ENCODE measurements at places on chromosomes 1 and 21.
A peak's percentile ranks its signal among the peaks of the same experiment; 100 is the strongest.

GRCh38 chr1:37808369-37809319, 636 bp upstream of the YRDC start:
- peak; percentile 32 for DNase-seq

DNA sequence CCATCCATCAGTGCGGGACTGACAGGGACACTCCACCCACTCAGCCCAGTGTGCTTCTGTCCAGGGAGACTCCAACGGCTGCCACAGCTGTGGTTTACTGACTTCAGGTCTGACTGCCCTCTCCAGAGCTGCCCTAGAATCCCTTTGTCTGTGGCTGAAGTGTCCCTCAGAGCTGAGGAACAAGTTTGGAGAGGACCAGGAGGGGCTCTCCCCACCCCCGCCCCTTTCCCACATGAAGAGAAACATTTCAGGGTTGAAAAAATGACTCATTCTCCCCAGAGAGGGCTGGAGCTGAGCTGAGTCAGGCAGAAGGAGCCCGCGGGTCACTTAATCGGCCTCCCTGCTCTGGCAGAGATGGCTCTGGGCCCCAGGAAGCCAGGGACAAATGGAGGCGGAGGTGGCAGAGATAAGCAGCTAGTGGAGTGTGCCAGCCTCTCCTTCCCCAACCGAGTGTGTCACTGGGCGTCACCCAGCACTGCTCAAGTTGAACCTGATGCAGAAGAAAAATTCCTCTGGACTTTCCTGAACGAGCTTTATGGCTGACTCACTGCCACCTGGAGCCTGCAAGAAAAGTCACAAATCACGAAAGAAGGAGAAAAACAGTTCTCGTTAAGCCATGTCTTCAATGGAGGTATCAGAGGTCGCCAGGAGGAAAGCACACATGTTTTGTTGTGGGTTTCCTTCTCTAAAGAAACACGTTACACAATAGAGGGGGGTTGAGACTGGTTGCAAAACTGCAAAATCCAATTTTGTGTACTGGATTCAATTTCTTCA, 34.3 kb upstream of the ECE1 start:
- DNase-seq: peak; percentile 36

DNA sequence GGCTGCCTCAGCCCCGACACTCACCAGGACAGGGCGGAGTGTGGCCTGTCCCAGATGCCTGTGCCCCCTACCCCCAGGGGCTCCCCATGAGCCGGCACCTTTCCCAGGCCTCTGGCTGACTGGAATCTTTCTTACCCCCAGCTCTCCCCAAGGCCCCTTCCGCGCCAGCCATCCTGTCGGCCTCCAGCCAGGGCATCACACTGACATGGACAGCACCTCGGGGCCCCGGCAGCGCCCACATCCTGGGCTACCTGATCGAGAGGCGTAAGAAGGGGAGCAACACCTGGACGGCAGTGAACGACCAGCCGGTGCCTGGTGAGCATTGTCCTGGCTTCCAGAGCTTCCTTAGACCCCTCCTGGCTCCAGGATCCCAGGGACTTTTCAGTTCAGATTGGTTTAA, 26.5 kb downstream of the IGFN1 start:
- no peak for DNase-seq

GRCh38 chr1:114111731-114112641, 41.7 kb downstream of the SYT6 start:
- DNase-seq: no peak

DNA sequence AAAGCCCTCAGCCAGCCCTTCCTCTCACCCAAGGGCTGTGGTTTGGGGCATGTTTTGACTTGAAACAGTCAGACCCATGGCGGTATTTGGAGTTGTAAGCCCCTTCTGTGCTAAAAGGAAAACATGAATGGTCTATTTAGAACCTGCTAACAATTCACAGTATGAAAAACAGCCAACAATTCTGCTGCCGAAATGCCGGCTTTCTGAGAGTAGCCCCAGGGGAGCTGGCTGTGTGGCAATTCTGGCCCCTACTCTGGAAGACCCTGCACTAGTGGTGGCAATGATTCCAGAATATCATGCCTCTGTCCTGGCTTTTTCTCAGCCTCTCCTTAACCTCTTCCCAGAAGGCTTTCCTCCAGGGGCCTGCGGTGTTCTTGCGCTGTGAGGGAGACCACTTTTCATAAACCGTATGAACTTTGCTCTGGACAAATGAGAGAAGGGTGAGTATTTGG, 118.7 kb downstream of the EDEM3 start:
- DNase-seq: no peak

GRCh38 chr1:1318131-1318652, 6.3 kb downstream of the INTS11 start:
- no peak for DNase-seq

DNA sequence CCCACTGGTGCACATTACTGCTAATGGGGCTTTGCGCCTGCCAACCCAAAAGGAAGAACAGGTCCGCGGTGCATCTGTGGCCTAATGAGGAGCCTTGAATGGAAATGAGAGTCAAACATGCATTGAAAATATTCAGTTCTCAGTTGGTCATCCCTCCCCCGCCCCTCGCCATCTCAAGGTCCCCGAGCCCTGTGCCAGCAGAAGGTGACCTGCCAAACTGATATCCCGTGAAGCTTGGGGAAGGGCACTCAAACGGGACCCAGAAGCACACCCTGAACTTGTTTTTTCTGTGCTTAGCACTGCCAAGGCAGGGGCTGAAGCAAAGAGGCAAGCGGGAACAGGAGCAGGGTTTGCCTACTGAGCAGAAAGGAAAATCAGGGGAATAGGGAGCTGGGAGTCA, 67.9 kb upstream of the ZNF648 start:
- no peak for DNase-seq

DNA sequence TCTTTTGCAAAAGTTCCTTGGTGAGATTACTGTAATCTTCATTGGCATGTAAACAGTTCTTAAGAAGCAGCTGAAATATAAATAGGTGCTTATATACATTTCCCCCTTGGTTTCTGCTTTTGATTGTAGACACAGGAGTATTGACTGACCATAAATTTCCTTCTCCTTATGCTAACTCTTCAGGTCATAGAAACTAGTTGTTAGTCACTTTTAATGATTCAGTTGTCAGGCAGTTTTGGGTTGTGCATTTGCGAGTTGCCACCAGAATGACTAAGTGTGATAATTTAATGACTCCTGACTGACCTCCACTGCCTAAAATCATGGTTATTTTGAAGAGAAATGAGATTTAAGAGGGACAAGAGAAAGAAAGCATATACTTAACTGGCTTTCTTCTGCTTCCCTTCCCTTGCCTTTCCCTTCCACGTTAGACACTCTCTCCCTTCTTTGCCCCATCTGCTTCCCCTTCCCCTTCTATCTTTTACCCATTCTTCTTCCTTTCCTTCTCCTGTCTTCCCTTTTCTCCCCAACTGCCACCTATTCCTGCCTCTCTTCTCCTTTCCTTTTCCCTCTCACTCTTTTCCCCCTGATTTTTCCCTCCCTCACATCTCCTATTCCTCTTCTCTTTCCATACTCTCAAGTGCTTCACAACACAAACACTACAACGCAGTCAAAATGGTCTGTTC, 12.3 kb downstream of the ZMPSTE24 start:
- no peak for DNase-seq

DNA sequence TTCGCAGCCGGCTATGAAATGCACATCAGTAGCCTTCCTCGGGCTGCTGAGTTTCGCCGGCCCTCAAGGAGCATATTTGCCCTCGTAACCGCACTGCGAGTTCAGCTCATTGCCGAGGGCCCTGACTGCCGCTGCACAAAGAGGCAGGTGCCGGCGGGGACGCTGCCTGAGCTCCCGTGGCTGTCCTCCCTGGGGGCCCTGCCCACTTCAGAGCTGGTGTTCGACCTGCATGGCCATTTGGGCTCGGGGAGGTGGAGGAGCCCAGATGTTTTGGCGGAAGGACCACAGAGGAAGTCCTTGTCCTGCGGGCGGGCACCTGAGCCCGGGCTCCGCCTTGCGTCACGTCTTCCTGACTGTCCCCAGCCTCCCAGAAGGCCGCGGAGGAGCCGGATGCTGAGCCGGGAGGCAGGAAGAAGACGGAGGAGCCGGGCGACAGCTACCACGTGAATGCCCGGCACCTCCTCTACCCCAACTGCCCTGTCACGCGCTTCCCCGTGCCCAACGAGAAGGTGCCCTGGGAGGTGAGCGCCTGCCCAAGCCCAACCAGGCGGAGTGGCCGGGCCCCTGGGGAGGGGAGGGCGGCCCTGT, 29.9 kb upstream of the LRRC3 start:
- DNase-seq: no peak

DNA sequence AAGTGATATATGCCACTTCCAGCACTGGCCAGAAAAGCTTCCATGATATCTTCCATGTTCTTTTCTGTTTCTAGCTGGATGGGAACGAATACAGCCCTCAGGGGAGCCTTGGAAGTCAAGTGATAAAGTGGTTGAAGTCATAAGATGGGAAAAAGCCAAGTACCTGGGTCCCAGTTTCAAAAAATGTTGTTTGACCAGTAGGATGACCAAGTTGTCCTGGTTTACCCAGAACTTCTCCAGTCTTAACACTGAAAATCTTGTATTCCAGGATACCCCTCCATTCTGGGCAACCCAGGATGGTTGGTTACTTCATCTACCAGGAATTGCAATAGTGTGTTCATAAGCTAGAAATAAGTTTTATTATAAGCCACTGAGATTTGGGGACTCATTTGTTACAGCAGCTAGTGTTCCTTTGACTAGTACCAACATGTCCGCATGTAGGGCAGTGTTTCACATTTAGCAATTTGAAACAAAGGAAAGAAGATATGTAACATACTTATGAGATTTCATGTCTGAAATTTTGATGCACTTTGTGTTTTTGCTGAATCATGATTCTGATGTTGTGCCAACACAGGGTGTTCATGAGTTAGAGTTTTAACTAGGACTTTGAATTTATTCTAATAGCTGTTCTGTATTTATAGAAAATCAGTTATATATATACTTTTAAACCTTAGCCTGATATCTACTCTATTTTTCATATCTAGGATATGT, 139.9 kb downstream of the TPR start:
- DNase-seq: no peak

- DNase-seq: no peak
Observed at GRCh38 chr1:22323846-22324504, 127.7 kb upstream of the ZBTB40 start.

DNA sequence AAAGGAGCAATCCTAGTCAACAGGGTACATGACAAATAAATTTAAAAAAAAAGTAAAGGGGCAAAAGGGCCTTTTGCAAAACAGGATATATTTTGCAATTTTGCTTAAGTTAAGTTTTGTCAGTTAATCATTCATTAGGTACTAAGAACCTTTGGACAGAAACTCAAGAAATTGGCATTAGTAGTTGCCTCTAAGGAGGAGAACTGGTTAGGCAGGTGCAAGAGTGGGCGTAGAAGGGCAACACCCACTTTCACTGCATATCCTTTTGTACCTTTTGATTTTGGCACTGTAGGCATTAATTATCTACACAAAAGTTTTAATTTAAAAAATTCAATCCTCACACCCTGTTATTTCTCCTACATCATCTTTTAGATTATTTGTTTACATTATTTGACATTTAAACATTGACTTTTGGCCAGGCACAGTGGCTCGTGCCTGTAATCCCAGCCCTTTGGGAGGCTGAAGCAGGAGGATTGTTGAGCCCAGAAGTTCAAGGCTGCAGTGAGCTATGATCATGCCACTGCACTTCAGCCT, 4.3 kb downstream of the DDAH1 start:
- no peak for DNase-seq

GRCh38 chr1:36087233-36088123, 1.2 kb upstream of the ADPRS start:
- DNase-seq: no peak

DNA sequence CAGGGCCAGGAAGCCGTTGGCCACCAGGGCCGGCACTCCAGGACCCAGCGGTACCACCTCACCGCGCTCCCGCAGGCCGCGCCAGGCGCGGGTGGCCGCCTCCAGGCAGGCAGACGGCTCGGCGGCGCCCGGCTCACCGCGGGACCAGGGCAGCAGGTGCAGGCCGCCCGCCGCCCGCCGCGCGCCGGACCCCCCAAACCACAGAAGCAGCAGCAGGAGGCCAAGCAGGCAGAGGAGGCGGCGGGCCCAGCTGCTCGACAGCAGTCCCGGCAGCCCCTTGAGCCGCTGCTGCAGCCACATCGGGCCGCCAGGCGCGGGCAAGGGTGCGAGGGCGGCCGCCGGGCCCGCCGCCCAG, 312 bp downstream of the KIAA2013 start:
- no peak for DNase-seq

GRCh38 chr21:15247613-15248012, 182.8 kb upstream of the NRIP1 start:
- DNase-seq: no peak

DNA sequence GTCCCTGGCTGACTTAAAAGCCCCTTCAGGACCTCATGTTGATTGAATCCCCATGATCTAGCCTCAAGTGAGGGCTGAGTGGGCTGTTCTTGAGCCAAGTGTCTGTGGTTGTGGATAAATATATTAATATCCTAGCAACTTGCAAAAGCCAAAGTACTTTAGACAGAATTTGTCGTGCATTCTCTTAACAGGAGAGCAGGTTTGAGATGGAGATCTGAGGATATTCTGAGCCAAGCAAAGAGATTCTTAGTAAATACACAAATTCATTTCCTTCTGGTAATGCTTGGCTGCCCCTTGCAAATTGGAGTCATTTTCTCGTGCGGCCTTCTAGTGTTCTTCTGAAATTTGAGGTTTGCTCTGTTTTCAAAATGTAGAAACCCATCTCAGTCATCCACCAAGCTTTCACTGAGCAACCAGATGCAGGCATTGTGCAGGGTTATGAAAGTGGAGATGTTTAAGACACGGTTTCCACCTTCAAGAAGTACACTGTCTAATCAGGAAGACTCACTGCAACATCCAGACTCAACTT, 242.1 kb upstream of the JUN start:
- no peak for DNase-seq

DNA sequence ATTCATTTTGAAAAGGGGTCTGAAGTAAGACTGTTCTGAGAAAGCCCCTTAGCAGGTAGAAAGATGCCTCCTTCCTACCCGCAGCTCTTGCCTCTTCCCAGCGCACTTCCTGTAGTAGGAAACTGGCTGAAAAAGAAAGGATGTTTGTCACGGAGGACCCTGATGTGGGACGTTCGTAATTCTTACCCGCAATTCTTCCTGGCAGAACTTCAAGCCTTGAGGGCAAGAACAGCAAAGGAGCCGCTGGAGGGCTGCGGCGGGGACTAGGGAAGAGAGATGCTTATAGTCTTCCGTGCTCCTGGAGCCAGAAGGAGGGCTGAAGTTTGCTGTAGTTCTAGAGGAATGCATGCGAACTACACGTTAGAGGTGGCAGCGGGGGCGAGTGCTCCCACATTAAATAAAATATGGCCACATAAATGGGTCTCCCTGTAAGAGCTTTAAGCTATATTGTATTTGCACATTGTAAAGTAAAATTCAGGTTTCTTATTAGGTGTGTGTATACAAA, 6.3 kb downstream of the C1orf53 start:
- DNase-seq: no peak

DNA sequence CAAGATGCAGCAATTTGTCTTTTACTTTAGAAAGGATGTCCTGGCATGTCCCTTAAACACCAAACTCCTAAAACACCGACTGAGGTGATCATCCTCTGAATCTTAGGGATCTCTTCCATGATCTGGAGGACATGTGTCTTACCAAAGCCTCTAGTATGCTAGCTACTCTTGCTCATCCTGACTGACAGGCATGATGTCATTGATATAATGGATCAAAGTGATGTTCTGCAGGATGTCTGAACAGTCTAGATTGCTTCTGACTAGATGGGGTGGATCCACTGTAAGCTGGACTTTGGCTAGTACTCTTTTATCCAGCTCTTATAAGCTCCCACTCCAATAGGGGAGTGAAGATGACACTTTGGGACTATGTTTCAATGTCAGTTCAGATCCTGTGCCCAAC, 11.3 kb upstream of the CGN start:
- DNase-seq: no peak
